Kidney capillary endothelial cell (primary cell): ENCODE measurements at places on chromosomes 3 and 15.

DNA sequence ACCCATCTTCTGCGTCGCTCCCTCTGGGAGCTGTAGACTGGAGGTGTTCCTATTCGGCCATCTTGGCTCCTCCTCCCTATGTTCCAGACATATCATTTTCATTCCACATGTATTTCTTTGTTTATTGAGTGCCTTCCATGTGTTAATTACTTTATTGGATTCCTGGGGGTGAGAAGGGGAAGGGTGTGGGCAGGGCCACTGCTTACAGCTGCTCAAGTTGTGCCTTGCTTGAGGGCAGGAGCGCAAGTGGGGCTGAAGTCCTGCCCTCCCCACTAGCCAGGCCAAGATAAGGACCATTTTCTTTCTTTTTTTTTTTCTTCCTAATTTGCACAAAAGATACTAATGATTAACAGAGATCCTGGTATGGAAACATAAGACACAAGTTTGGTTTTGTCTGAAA, 224.8 kb downstream of the LPP start:
- DNase-seq: no peak

- DNase-seq: no peak
Measured at GRCh38 chr15:34583399-34584329, at the start of gene GOLGA8B. Gene GOLGA8B (minus strand): TSS chr15:34583651. CDS start chr15:34535912, 47,739 bp downstream.

- peak; percentile 15 for DNase-seq
Measured at GRCh38 chr3:188156056-188156455, 2.1 kb downstream of the LPP start.

GRCh38 chr3:124837730-124838186, 49.4 kb downstream of the ITGB5 start:
- DNase-seq: peak; percentile 78

DNA sequence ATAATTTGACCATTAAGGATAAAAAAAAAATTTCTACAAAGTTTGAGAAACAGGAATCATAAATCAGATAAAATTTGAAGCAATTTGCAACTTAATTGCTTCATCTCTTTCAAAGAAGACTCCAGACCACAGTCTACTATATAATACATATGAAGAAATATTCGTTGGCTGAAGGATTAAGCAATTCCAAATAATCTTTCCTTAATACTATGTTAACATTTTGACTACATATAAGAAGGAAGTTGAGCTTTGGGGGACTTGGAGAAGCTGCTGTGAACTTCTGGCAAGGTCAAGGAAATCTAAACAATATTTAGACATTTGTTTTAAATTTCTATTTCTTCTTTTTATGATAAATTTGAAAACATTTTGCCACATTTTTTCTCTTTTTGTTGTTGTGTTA, 13.5 kb upstream of the GABRR3 start:
- DNase-seq: no peak

DNA sequence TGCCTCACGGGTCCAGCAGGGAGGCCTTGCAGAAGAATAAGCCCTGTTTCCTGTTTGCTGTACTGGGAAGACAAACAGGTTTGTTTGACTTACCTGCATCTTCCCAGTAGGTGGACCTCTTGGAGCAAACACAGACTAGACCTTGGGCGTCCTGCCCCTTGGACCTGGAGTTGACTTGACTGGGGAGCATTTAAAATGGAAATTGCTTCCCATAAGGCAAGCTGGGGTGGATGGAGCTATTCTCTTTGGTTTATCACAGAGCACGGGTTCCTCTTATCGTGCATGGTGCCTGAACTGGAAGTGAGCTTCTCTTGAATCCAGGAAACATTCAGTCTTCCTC, 151.4 kb downstream of the RPLP1 start:
- no peak for DNase-seq

GRCh38 chr3:69009559-69010410, 3.7 kb downstream of the EOGT start:
- DNase-seq: no peak

DNA sequence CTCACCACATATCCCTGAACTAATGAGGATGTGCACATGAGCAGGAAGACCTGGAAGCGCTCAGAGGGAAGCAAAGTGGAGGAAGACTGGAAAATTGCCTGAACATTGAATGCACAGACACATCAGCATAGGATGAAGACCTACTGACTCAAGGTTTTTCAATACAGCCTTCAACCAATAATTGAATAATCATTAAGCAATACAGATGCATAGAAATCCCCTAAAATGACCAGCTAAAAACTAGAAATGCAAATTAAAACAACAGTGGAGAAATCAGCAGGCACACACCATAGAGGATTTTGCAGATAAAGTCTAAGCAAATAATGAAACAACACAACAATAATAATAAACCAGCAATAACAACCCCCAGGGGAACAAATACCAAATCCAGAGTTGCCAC, 80.4 kb downstream of the CEP152 start:
- DNase-seq: no peak

- no peak for DNase-seq
Measured at GRCh38 chr15:48607846-48608245, 37.7 kb downstream of the FBN1 start.

- no peak for DNase-seq
Measured at GRCh38 chr15:65819563-65819960, 27.5 kb upstream of the DENND4A start.

GRCh38 chr15:56732135-56732885, 999 bp downstream of the ZNF280D start:
- peak; percentile 37 for DNase-seq

GRCh38 chr3:4985330-4986174, 6.3 kb downstream of the BHLHE40 start:
- peak; percentile 95 for DNase-seq

- no peak for DNase-seq
Measured at GRCh38 chr15:73987681-73988444, 4.2 kb downstream of the STOML1 start.

GRCh38 chr3:113546414-113546893, 14.1 kb downstream of the SIDT1 start:
- DNase-seq: no peak

- peak; percentile 70 for DNase-seq
Measured at GRCh38 chr3:184543843-184544512, 17.6 kb upstream of the EPHB3 start.

GRCh38 chr3:27508424-27508823, 24.2 kb upstream of the SLC4A7 start:
- DNase-seq: no peak

GRCh38 chr3:184332370-184333090, 4.9 kb upstream of the FAM131A start:
- DNase-seq: peak; percentile 95

GRCh38 chr15:63023351-63023945, 19.1 kb upstream of the TPM1 start:
- no peak for DNase-seq

DNA sequence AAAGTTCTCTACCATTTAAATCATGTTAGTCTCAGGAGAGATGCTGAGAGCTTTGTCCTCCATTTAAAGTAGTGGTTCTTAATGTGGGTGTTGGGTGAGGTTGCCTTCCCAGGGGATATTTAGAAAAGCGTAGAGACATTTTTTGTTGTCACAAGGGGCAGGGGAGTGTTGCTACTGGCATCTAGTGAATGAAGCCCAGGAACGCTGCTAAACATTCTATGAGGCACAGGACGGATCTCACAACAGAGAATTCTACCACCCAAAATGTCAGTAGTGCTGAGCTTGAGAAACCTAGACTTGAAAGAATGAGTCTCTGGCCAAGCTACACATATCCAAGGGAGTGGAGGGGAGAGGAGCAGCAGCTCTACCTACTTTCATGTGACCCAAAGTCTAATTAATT, 60.7 kb upstream of the CTNNB1 start:
- no peak for DNase-seq

GRCh38 chr15:40323953-40324937, 753 bp downstream of the INAFM2 start:
- DNase-seq: no peak

- no peak for DNase-seq
Measured at GRCh38 chr3:58580826-58581327, 3.7 kb upstream of the FAM107A start.

- no peak for DNase-seq
Measured at GRCh38 chr3:164320962-164321361, 757.3 kb downstream of the SI start.

DNA sequence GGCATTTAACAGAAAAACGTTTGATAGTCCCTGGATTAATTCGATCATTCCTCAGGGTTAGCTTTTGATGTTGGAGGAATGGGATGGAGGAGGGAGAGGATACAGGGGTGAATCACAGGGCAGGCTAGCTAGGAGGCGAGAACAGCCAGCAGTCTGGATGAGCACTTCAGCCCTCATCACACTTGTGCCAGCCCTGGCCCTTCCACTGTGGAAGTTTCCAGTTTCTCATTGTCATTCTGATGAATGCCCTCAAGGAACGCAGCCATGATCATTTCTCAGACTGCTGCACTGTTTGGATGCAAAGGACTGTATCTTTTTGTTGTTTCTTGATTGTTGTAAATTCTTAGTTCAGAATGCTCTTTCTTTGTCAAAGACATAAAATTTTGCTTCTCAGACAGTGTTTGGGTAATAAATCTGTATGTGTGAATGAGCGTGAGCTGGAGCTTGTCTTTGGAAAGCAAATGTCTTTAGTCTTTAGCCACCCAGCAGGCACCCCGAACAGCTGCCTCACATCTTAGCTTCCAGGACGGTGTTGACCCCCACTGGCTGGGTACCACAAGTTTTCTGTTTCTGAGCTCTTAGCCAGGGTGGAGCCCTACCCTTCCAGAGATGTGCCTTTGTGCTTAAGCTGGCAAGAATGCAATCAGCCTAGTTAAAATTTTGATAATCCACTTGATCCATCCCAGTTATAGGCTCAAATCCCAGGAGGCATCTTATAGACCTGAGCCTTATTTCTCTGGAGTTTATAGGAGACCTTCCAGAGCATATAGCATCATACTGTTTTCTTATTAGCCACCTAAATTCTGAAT, 121.1 kb downstream of the PDCD6IP start:
- DNase-seq: no peak

DNA sequence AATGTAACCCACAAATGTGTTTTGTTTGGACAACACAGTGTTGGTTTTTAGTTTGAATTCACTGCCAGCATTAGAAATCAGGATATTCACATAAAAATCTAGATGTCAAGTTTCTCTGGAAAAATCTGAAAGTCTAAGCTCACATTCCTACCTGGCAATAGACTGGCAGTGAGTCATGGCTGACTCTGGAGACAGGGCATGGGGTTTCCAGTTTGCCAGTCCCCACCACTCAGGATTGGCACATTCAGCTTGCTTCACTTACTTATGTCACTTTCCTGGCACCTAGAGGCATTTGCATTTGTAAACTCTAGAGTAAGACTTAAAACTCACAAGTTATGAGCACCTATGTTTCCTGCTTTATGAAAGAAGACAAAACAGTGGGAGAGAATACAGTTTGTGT, 19.1 kb upstream of the SEC61A1 start:
- DNase-seq: no peak

GRCh38 chr3:104066658-104067057, 1300.1 kb upstream of the ALCAM start:
- no peak for DNase-seq

GRCh38 chr15:71197620-71198019, 82.3 kb downstream of the THSD4 start:
- no peak for DNase-seq

GRCh38 chr15:60916032-60916678, 312.9 kb downstream of the RORA start:
- no peak for DNase-seq

- no peak for DNase-seq
Measured at GRCh38 chr3:65411367-65411766, 627.4 kb downstream of the MAGI1 start.

GRCh38 chr15:47954196-47954595, 166.6 kb upstream of the SLC24A5 start:
- no peak for DNase-seq

- DNase-seq: no peak
Measured at GRCh38 chr15:90162956-90163355, 38.2 kb upstream of the SEMA4B start.

DNA sequence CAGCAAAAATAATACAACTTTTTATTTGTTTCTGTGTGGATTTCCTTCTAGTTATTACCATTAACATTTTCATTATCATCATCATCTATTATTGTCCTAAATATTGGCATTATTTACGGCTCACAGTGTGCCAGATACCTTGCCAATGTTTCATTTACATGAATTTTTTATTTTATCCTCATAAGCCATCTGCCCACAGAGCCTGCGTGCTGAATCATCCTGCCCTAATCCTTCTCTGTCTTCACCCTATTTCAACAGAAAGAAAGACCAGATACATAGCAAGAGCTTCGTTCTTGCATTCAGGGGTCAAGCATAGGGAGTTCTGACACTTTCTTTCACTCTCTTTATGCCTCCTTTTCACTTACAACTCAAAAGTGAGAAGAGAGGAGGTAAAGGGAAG, 82.0 kb downstream of the KCNMB2 start:
- DNase-seq: no peak

- no peak for DNase-seq
Measured at GRCh38 chr3:51706021-51706485, 815 bp upstream of the GRM2 start.

DNA sequence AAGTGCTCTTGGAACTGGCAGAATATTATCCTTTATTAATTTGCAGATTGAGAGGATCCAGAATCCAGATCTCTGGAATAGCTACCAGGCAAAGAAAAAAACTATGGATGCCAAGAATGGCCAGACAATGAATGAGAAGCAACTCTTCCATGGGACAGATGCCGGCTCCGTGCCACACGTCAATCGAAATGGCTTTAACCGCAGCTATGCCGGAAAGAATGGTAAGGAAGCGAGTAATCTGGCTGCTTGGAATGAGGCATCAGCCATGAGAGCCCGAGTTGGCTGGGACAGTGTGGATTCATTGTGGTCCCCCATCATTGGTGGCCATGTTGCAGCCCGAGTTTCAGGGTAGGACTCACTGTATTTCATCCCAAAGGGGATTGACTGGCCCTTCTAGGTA, 47.1 kb downstream of the PARP14 start:
- no peak for DNase-seq

- no peak for DNase-seq
Measured at GRCh38 chr15:77564341-77564740, 68.4 kb downstream of the LINGO1 start.

DNA sequence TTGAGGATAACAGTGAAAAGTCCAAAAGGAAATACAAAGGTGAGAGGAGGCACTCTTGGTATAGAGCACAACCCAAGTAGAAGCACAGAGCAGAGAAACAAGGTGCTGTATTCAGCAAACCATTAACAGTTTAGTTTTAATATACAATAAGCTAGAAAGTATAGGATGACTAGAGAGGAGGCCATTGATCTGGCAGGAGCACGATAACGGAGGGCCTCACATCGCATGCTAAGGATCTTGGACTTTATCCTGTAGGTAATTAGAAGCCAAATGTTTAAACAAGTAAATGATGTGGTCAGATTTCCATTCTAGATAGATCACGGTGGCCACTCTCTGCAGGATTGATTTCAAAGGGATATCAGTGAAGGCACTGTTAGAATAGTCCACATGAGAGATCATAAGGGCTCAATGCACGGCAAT, 935.0 kb downstream of the ROBO1 start:
- no peak for DNase-seq
